ENCODE measurements at places on chromosomes 7 and 10. TPM values are rescaled to one million over a fixed set of nuclear protein-coding genes. Genes with fewer than 3 reads are reported as not detected.

The RHOBTB1 gene
- 28.9 TPM for total RNA-seq

The SLC16A12 gene
- total RNA-seq: 3.2 TPM

The TMEM270 gene
- total RNA-seq: not detected

The ADRB1 gene
- not detected for total RNA-seq

The TMEM229A gene
- not detected for total RNA-seq

The CPVL gene
- not detected for total RNA-seq

The NUTM2A gene
- total RNA-seq: 0.19 TPM

The SYNPO2L gene
- not detected for total RNA-seq

The GCK gene
- 0.27 TPM for total RNA-seq

The ZNF239 gene
- total RNA-seq: 2.9 TPM

The AGR3 gene
- total RNA-seq: not detected

The CCDC172 gene
- total RNA-seq: not detected

The WDFY4 gene
- total RNA-seq: 6.3 TPM

The PRKCQ gene
- total RNA-seq: 0.75 TPM

The C1GALT1 gene
- 15.3 TPM for total RNA-seq

All from endothelial cell of coronary artery (primary cell).